ENCODE measurements at places on chromosomes 11 and 22.

GRCh38 chr11:74141241-74141695 is 29.5 kb downstream of the C2CD3 start:
- no peak for DNase-seq

- DNase-seq: no peak
Measured at GRCh38 chr22:26318975-26319374, 110.1 kb upstream of the ASPHD2 start.

DNA sequence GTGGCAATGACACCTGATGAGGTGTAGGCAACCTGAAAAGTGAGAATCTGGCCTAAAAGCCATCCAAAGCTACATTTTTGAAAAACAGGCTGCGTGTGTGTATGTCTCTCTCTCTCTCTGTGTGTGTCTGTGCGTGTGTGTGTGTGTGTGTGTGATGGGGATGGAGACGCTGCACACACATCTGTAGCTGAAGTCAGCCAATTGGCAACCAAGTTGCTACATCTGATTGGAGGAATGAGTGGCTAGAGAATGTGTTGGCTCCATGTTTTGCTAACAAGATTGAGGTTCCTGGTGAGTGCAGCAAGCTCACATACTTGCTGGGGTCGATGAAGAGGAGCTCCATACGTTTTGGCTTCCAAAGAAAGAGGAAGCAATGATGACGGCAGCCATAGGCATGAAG is 311.4 kb upstream of the NCAM1 start:
- DNase-seq: no peak

- no peak for DNase-seq
Measured at GRCh38 chr11:63682066-63683021, 1.0 kb downstream of the RTN3 start.

- DNase-seq: no peak
Measured at GRCh38 chr11:58685973-58686722, 45.6 kb downstream of the GLYAT start.
